T-helper 17 cell (primary cell): ENCODE measurements at places on chromosomes 5 and 9. TPM values are rescaled to one million over a fixed set of nuclear protein-coding genes. Genes with fewer than 3 reads are reported as not detected.

DNA sequence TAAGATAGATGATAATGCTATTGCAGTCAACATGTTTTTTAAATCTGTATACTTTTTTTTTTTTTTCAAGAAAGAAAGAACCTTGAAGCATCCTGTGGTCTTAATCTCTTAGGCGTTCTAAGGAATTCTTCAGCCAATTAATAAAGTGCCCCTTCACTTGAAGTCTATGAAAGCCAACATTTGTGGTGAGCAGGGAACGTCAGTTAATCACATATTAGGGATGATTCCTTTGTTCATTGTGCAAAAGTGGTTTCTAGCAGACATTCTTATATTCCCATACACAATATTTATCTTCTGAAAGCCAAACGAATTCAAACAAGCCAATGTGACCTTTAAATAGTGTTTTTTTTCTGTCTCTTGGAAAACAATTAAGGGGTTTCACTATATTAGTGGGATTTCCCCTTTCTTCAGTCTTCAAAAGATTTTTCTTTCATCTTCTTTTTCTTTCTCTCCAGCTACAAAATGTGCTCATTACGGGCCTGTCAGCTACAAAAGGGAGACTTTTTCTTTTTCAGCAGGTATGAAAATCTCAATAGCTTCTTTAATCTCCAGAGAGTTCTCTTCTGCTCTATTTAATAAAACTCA is 40.1 kb downstream of the TMEM167A start:
- DNase-seq, result no peak

DNA sequence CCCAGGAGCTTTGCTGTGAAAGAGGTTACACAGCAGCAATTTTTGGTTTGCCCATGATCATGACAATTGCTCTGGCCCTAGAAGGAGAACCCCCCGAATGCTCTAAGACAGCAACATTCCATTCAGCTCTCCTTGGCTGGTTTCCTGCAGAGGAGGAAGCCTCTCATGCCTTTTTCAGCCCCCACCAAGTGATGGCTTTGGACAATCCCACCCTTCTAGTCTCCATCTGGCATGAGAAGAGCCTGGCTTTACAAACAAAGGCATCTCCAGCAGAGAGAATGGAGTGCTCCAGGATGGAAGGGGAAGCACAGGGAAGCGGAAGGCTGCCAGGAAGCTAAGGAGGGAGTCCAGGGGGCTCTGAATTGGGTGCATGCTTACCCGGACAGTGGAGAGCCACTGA is 98.4 kb downstream of the CRB2 start:
- no peak for DNase-seq

- DNase-seq, result no peak
Observed at GRCh38 chr5:1564182-1564748, 40.5 kb upstream of the LPCAT1 start.

GRCh38 chr9:73146111-73146815 is 5.4 kb upstream of the ANXA1 start:
- DNase-seq, result no peak

DNA sequence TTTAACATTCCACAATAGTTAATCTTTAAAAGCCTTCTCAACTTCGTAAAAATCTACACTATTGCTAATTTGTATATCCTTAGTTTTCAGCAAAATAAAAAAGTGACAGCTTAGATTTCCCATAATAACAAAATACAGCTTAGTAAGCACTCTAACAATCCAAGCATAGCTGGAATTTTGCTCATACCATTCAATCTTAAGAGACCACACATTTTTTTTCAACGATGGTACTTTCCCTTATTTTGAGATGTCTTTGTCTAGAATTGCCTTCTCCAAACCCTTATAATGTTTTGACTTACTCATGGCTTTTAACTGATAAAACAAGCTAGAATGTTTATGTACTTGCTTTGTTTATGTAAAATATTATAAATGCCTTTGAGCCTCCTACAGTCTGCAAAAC is 65.6 kb downstream of the HOMER1 start:
- no peak for DNase-seq

DNA sequence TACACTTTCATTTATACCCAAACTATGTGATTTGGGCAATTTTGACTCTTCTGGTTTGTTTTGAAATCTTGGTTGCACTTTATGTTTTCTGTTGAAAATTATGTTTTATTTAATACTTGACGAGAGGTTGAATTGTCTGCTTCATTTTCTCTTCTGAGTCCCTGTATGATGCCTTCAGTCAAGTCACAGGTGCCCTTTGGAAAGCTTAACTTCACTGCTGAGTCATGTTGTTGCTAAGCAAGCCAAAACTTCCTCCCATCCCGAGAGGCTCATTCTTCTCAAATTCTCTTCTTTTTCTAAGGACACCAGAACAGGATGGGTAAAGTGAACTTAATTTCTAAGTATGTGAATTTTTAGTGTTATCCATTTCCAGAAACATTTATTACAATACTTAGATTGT is 455.3 kb upstream of the PTGER4 start:
- DNase-seq, result no peak

DNA sequence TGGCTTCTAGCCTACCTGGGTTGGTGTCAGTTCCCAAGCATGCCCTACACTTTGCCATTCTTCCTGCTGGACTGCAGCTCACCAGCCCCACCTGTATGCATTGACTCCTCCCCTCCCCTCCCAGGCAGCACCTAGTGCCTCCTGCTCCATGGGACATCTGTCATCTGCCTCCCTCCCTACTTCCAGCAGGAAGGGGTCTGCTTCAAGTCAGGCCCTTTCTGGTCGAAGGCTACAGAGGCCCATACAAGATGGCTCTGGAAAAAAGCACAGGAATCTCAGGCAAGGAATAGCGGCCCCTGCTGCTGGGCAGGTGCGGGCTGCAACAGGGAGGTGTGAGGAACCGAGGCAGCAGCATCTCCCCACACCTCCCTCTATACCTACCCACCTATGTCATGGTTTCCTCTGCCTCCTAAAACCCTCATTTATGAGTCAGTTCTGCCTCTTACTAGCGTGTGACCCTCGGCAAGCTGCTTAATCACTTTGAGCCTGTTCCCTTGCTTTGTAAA is 19.7 kb downstream of the WWC1 start:
- DNase-seq, result no peak

DNA sequence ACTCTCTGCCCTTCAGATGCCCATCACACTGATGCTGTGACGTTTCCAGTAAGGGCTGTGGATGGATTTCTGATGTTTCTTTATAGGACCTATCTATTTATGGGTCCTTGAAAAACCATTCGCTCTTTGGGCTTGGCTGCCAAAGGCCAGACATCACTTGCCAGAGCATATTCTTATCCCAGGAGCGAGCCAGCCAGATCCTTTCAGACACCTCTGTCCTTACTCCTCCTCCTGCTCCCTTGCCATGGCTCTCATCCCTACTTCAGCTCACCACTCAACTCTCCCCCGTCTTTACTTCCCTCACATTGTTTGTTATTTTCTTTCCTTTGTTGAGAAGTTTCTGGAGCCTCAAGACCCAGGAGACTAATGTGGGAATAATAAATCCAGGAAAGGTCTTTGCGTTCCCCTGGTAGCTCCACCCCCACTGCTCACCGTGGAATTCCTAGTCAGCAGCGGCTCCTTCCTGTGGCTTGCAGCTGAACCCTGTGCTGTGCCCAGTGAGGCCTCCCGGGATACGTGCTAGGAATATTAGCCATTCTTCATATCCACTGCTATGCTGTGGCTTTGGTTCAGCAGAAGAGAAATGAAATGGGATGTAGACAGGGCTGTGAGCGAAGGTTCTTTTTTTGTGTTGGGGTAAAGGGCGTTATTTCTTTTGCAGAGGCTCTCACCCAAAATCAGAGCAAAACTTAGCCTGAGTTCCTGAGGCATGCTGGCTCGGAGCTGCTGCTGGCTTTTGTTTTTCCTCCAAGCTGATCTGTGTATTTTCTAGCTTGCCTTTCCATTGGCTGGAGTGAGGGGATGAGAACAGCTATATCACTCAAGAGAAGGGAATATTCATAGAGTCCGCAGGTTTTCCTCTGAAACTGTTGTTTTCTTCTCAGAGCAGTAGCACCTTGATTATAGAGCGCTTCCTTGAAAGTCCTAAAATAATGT is 171.1 kb downstream of the SAXO1 start:
- DNase-seq, result no peak

- DNase-seq, result no peak
Observed at GRCh38 chr5:157445745-157446411, 14.1 kb upstream of the NIPAL4 start.

DNA sequence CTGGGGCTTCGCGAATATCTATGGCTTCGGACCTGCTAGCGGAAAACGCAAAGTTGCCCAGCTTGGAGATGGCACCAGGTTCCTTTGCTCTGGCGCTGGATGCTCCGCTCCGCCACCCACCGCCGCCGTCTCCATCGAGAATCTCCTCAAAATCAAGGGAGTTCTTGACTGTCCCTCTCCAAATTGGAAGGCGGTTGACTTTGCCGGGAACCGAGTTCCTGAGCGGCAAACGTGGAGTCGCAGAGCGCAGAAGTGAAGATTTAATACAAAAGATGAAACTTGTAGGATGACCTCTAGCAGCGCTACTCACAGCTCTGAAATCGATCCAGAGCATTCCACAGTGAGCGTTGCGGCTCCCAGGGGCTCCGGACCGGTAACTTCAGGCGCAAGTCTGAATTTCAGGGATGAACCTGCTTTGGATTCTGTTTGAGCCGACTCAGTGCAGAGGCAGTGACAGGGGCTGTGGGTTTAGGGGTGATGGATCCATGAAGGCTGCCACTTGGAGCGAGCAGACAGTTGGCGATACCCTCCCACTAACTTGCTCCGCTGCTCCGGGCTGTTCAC is 1641.5 kb upstream of the C9orf72 start:
- DNase-seq, result no peak

DNA sequence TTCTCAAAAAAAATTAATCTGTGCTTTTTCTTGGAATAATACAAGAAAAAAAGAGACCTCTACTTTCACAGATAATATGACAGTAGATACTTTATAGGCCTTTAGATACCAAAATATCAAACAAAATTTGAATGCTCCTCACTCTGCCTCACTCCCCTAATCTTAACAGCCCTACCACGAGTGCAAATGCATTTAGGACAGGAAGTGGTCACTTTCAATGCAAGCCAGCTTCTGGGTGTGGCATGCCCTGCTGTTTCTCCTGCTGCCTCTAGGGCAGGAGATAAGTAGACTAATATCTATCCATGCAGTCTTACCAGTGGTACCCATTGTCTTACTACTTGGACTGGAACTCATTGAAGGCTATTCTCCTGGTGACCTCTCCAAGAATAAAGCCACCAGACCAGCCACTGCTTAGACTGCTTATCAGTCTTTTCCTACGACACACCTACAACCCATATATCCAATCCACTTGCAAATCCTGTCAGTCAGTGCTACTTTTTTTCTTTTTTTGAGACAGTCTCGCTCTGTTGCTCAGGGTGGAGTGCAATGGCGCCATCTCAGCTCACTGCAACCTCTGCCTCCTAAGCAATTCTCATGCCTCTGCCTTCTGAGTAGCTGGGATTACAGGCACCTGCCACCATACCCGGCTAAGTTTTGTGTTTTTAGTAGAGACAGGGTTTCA is 23.0 kb downstream of the FRRS1L start:
- no peak for DNase-seq

GRCh38 chr9:133163504-133164172 is at the start of gene GBGT1:
Gene GBGT1, minus strand, starts transcription at chr9:133163914. Its CDS starts 1,502 bp downstream, at chr9:133162412.
- DNase-seq, result no peak

DNA sequence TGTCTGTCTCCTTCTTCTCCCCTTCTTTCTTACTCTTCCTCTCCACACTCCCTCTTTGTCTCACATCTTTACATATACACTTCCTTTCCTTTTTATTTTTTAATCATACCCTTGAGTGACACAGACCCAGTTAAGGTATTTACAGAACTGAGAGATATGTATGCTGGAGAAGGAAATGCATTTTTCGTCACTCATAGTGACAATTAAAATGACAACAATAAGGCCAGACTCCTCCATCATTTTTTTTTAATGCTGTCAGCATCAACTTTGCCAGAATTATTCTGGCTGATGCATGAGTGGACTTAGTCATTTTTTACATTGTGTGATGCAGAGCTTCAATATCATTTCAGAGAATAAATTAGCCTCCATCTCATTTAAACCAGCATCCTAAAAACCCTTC is 272.9 kb downstream of the TMEM38B start:
- DNase-seq, result no peak

GRCh38 chr9:35909274-35909673 is at the start of gene SPAAR:
Gene SPAAR, plus strand, starts transcription at chr9:35909490. Its CDS starts 974 bp downstream, at chr9:35910464.
- no peak for DNase-seq

DNA sequence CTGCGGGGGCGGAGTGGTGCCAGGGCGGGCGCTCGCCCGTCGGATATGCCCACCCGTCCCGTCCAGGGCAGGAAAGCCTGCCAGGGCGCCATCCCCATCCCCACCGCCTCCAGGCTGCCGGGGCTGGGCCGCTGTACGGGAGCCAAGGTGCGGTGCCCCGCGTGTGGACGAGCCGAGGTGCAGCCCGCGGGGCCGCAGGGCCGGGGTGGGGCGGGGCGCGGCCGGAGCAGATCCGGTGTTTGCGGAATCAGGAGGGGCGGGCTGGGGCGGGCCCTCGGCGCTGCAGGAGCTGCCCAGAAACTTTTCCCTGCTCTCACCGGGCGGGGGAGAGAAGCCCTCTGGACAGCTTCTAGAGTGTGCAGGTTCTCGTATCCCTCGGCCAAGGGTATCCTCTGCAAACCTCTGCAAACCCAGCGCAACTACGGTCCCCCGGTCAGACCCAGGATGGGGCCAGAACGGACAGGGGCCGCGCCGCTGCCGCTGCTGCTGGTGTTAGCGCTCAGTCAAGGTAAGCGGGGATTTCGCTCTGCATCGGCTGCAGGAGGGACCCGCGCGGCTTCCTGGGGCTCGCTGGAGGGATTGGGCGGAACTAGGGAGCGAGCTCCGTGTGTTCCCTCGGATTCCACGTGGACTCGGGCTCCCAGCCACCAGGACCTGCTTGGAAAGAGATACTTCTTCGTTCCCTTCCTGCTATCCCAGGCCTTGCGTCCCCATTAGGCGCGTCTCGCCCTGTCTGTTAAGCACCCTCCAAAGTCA is at the start of gene ITGA2:
ITGA2 (plus strand) TSS at position 328 of the 756 bp plus-strand sequence; CDS start at position 445, 117 bp downstream.
- DNase-seq, result peak; percentile 9

- DNase-seq, result no peak
Observed at GRCh38 chr9:91342575-91342974, 19.1 kb downstream of the AUH start.

PCDHB11 gene
- total RNA-seq, result not detected

LEAP2 gene
- 1.0 TPM for total RNA-seq

SRD5A1 gene
- 4.4 TPM for total RNA-seq

SLU7 gene
- total RNA-seq, result 93.4 TPM

KDM3B gene
- 74.0 TPM for total RNA-seq

IRX4 gene
- total RNA-seq, result not detected

PDLIM4 gene
- not detected for total RNA-seq

OTP gene
- not detected for total RNA-seq

FOXD4L5 gene
- total RNA-seq, result not detected

CTXN3 gene
- not detected for total RNA-seq

FAT2 gene
- not detected for total RNA-seq
